ENCODE measurements at places on chromosomes 1 and 21. TPM values are rescaled to one million over a fixed set of nuclear protein-coding genes. Genes with fewer than 3 reads are reported as not detected.

GRCh38 chr1:85992791-85993190, 163.8 kb downstream of the COL24A1 start:
- H3K36me3 ChIP-seq: no peaks in the 10 kb centered on the region
- no peaks in the 10 kb centered on the region for H3K27me3 ChIP-seq
- no peak overlapping the region for H3K27ac ChIP-seq
- DNase-seq: no peak
- no peak overlapping the region for H3K4me3 ChIP-seq

GLIS1 gene
- 0.76 TPM for total RNA-seq

- no peak overlapping the region for H3K4me3 ChIP-seq
- peak overlapping the region; percentile 62 for H3K27ac ChIP-seq
- no peak for DNase-seq
- peaks cover 30% of the 10 kb centered on the region for H3K4me1 ChIP-seq
- H3K27me3 ChIP-seq: peaks cover 4% of the 10 kb centered on the region
These were observed 166.2 kb upstream of the NFIA start for GRCh38 chr1:60916199-60916598.

DNA sequence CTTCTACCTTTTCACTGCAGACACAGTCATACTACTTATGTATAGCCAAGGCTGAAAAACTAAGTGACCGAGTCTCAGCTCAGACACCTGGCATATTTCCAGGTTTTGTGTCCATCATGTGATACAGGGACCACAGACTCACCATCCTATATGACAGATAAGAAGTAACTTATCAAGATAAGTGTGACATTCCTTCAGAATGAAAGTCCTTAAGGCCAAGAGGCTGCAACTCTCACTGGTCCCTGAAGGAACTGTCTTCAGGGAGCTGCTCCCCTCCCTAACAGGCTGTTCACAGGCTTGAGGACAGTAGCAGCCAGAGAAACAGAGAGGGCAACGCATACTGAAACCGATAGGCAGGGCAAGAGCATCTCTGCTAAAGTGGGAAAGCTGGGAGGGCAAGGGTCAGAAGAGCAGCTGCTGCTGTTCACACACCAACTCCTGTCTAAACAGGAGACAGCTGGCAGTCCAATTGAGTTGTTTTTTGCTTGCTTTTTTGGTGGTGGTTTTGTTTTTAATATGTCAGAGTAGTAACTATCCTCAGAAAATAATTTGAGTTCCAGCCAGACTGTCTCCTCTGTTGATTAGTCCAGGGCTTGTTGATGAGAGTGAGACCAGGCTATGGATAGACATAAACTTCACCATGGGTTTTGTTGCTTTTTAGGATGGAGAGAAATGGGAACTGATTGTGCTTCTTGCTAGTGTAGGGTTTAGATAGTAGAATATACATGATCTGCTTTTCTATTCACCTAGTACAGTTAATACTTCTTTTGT, 67.7 kb downstream of the MACF1 start:
- peaks cover 66% of the 10 kb centered on the region for H3K4me1 ChIP-seq
- DNase-seq: peak; percentile 41
- H3K4me3 ChIP-seq: peak overlapping the region; percentile 78
- H3K36me3 ChIP-seq: no peaks in the 10 kb centered on the region
- peak overlapping the region; percentile 98 for H3K27ac ChIP-seq

- no peak overlapping the region for H3K4me3 ChIP-seq
- no peaks in the 10 kb centered on the region for H3K36me3 ChIP-seq
- H3K4me1 ChIP-seq: peaks cover 55% of the 10 kb centered on the region
- peaks cover 17% of the 10 kb centered on the region for H3K27me3 ChIP-seq
- H3K27ac ChIP-seq: no peak overlapping the region
These were observed 183.7 kb upstream of the EDN2 start for GRCh38 chr1:41668054-41668660.

- H3K27me3 ChIP-seq: peaks cover 11% of the 10 kb centered on the region
- peak; percentile 81 for DNase-seq
- peaks cover 11% of the 10 kb centered on the region for H3K36me3 ChIP-seq
- H3K4me3 ChIP-seq: peak overlapping the region; percentile 57
These were observed 190.7 kb upstream of the RUNX1 start for GRCh38 chr21:35239811-35240219.

DNA sequence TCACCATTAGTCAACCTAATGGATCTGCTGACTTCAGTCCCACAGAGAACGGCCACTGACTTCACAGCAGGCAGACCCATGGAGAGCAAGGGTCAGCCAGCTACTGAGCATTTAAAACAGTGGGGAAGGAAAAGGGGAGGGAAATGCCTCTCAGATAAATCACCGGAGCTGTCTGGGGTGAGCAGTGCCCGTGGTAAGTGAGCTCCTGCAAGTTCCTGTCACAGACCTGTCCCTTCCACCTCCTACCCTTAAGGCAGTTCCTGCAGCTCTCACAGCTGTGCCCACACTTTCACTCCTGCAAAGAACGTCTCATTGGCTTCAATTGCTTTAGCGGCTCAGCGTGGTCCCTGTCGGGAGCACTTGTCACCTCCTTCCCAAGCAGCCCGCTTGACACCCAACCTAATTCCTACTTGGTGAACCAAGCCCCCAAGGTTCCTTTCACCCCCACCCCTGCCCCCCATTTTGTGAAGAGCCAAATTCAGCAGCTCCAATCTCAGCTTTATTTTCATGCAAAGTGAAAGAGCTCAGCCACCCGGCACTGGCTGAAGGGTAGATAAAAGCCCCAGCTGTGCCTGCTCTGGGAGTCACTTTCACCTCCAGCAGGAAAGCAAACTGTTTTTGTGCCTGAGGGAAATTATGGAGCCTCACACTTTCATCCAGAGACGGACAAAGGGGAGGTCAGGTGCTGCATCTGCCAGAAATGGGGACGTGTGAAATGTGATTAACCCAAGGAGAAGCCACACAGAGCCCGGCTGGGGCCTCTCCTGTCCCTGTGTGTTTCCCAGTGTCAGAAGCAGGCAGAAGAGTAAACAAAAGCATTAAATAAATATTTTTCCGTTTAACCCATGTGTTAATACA, 306.2 kb downstream of the TTLL7 start:
- H3K27ac ChIP-seq: peak overlapping the region; percentile 97
- peaks cover 51% of the 10 kb centered on the region for H3K4me1 ChIP-seq
- peak overlapping the region; percentile 77 for H3K4me3 ChIP-seq

DNA sequence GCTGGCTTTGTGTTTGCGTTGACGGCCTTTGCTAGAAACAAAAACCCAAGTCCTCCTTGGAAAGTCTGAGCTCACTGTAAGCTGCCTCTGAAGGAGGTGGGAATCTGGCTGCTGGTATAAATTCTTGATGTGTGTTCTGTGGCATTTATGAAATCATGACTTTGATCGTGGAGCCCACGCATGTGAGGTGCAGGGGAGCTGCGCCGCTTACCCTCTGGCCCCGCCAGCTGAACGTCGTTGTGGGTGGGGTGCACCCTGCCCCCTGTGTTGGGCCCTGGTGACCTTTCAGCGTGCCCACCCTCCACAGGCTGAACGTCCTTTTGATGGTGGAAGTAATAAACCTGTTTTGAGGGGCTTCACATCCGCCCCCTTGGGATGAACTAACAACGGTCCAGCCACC, 21.2 kb upstream of the DIP2A start:
- H3K36me3 ChIP-seq: peaks cover 2% of the 10 kb centered on the region
- H3K27ac ChIP-seq: no peak overlapping the region
- H3K27me3 ChIP-seq: peaks cover 2% of the 10 kb centered on the region
- no peaks in the 10 kb centered on the region for H3K4me1 ChIP-seq
- no peak overlapping the region for H3K4me3 ChIP-seq

- no peak for DNase-seq
- H3K27me3 ChIP-seq: peaks cover 5% of the 10 kb centered on the region
- H3K4me1 ChIP-seq: peaks cover 3% of the 10 kb centered on the region
- no peak overlapping the region for H3K4me3 ChIP-seq
- no peaks in the 10 kb centered on the region for H3K36me3 ChIP-seq
These were observed 57.3 kb downstream of the SDC3 start for GRCh38 chr1:30851286-30851685.

DNA sequence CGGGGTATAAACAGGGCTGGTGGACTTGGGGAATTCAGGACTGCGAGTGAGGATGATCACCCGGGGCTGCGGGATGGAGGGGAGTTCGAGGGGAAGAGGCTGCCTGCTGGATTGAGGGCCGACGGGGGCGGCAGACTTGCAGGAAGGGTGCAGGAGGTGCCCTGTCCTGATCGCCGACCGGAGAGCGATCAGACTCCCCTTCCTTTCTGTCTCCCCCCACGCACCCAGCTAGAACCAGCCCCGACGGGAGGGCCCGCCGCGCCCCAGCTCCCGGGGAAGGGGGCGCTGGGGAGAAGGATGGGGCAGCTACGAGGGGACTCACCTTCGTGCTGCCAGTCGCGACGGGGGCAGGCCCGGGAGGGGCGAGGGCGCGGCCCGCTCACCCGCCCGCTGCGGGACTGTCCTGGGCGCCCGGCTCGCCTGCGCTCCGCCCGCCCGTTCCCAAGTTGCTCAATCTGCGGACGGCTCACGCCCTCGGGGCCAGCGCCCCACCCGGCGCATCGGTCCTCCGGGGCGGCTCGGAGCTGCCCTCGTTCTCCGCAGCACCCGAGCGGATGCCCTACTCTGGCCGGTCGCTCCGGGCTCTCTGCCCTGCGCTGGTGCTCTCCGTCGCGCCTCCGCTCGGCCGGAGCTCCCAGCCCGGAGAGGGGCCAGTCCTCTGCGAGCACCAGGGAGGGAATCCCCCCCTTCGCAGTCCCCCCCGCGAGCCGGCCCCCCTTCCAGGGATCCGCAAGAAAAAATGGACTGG, at the start of gene RSPO1:
Gene RSPO1 (minus strand): TSS at position 649 of the 748 bp plus-strand sequence. CDS start 5,231 bp downstream, outside the sequence.
- DNase-seq: peak; percentile 48
- H3K27me3 ChIP-seq: peaks cover 32% of the 10 kb centered on the region
- no peak within 1 kb of the TSS for H3K27ac ChIP-seq
- peaks cover 4% of the 10 kb centered on the region for H3K36me3 ChIP-seq
- H3K4me1 ChIP-seq: no peaks in the 10 kb centered on the region

- H3K4me1 ChIP-seq: no peaks in the 10 kb centered on the region
- H3K27me3 ChIP-seq: no peaks in the 10 kb centered on the region
- DNase-seq: no peak
- H3K36me3 ChIP-seq: no peaks in the 10 kb centered on the region
These were observed 210.2 kb downstream of the LRRC7 start for GRCh38 chr1:69777971-69778370.

GRCh38 chr1:164363980-164364379, 195.0 kb upstream of the PBX1 start:
- no peak overlapping the region for H3K4me3 ChIP-seq
- no peak for DNase-seq
- no peaks in the 10 kb centered on the region for H3K36me3 ChIP-seq

DNA sequence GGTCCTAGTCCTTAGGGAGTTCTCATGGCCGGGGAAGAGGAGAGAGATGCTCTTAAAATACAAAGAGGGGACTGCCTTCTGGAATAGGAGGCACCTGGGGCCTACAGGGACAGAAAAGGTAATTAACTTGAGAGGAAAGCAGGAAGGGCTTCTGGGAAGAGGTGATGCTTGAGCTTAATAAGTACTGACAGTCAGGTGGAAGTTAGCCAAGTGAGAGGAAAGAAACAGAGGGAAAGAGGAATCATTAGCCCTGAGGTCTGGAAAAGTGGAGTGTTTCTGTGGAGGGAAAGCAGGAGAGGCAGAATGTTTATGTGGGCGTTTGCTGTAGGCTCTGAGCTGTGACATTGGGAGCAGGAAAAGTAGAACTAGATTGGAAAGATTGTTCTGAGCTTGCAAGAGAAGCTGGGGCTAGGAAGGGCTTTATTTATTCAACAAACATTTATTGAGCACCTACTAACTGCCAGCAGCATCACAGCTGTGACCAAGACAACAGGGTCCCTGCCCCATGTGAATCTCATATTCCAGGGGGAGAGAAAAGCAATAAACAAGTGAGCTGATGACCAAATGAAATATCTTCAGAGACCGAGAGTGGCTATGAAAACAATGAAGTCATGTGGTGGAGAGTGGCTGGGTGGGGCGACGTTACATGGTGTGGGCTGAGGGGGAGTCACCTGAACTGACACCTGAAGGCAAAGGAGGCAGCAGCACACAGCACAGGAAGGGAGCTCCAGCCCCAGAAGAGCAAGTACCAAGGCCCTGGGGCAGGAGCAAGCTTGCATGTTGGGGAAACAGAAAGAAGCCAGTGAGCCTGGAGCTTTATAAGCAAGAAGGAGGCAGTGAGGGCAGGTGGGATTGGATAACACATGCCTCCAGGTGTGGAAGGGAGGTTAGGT, 4.4 kb upstream of the FNDC5 start:
- H3K36me3 ChIP-seq: no peaks in the 10 kb centered on the region
- peaks cover 27% of the 10 kb centered on the region for H3K4me1 ChIP-seq
- peak overlapping the region; percentile 35 for H3K4me3 ChIP-seq

DNA sequence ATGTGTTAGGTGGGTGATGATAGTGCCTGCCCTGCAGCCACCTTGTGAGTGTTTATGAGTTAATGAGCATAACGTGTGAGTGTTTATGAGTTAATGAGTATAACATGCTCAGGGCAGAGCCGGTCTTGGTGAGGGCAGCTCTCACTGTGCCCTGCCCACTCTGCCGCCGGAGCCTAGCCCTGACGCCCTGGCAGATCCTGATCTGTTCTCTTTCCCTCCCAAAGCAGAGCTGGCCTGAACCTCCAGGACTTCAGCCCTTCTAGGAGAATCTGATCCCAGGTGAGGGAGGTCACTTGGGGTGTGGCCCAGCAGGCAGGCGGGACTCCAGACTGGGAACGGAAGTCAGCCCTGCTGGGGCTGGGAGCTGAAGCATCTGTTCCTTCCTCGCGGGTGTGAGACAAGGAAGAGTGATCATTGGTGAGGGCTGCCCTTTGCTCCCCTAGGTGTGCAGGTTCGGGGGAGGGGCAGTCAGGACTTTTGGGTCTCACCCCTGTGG, 5.7 kb downstream of the FBLIM1 start:
- H3K27me3 ChIP-seq: peaks cover 9% of the 10 kb centered on the region
- H3K4me3 ChIP-seq: no peak overlapping the region

GRCh38 chr1:111789142-111789541, 33.4 kb downstream of the DDX20 start:
- no peaks in the 10 kb centered on the region for H3K36me3 ChIP-seq
- peak; percentile 47 for DNase-seq
- H3K4me3 ChIP-seq: peak overlapping the region; percentile 57
- H3K4me1 ChIP-seq: peaks cover 39% of the 10 kb centered on the region

DNA sequence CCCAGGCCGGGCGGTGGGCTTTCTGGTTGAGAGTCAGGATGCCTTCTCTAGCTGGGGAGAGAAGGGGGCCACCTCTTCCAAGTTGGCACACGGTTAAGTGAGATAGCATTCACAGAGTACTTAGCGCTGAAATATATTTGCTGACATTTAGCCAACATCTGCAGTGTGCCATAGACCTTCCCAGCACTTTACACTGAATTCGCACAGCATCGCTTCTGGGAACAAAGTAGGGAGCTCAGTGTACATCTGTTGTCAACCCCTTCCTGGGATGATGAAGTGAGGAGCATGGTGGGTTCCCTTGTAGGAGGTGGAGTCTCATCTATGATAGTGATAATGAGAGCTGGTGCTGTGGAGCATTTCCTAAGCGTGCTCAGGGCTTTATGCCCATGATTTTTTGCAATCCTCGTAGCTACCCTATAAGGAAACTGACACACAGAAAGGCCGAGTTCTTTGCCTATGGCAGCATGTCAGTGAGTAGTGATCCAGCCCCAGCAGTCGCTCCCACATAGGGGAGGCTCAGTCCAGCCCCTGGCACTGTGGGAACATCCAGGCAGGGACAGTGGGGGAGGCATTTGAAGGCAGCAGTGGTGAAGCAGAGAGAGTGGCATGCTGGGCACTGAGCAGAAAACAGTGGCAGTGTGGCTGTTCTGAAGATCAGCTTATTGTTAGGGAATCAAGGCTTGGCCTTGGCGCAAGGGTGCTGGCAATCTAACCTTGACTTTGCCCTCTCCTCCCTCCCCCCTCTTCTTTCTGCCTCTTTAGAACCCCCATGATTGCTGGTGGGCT, 176.2 kb downstream of the PGBD5 start:
- peaks cover 6% of the 10 kb centered on the region for H3K27me3 ChIP-seq
- H3K36me3 ChIP-seq: peaks cover 10% of the 10 kb centered on the region
- H3K4me1 ChIP-seq: no peaks in the 10 kb centered on the region
- DNase-seq: no peak

Measured in glutamatergic neuron (in vitro differentiated cells).